Mesenteric fat pad (tissue), 1 donor: ENCODE measurements at places on chromosomes 7 and 10.

DNA sequence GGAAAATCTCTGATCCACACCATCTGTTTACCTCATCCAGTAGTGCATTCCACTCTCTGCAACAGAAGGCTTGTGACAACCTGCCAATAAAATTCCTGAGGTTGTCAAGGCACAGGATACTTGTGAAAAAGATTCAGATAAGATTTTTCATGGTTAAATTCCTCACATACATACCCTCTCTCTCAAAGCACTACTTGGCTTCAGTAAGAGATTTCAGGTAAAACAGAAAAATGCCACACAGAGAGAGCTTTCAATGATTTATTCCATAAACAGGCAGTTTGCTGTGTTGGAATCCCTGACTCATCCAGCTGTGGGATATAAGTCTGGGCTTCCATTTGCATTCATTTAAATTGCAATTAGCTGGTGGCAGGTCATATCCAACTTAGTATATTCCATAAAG, 99.7 kb upstream of the CAV2 start:
- no peak for DNase-seq

GRCh38 chr10:29685506-29685905, 50.7 kb upstream of the SVIL start:
- DNase-seq: no peak

DNA sequence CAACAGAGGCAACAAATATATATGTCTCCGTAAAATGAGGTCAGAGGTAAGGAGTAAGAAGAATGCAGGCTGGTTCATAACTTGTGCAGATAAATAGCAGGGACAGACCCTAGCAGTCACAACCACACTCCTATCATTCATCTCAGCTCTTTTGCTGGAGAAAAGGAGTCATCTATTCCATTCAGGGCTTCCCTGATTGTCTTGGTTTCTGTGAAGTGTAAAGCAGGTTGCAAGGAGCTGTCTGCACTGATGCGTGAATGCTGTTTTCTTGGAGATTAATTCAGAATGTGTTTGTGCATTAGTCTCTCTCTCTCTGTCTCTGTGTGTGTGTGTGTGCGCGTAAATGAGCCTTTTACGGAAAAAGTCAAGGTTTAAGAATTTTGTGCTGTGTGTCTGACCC, 643.3 kb upstream of the SORCS1 start:
- no peak for DNase-seq

GRCh38 chr10:86100581-86101061, 266.0 kb downstream of the GRID1 start:
- peak; percentile 65 for DNase-seq

- no peak for DNase-seq
Measured at GRCh38 chr7:116802746-116803152, 59.6 kb upstream of the CAPZA2 start.

DNA sequence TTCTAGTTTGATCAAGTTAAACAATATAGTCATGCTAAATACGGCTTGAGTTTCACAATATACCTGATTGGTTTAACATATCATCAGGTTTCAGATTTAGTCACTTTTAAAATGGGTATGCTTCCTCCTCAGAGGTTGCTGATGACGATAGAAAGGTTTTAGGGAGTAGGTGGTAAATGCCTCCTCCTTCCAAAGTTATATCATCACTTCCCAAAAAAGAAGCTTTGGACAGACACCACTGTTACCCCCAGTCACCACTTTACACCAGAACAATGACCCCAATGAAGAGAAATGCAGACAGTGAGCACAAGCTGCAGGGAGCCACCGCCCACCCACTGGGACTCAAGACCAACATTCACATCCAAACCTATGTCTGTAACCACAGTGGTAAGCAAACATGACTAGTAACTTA, 244.6 kb downstream of the SORCS1 start:
- no peak for DNase-seq

- no peak for DNase-seq
Measured at GRCh38 chr10:92965314-92965713, 95.3 kb upstream of the CYP26C1 start.

- no peak for DNase-seq
Measured at GRCh38 chr7:45985902-45986301, 64.8 kb upstream of the IGFBP3 start.

GRCh38 chr10:76695069-76695468, 942.5 kb downstream of the KCNMA1 start:
- DNase-seq: no peak
